ENCODE measurements at places on chromosomes 5 and 9. TPM values are rescaled to one million over a fixed set of nuclear protein-coding genes. Genes with fewer than 3 reads are reported as not detected.

DNA sequence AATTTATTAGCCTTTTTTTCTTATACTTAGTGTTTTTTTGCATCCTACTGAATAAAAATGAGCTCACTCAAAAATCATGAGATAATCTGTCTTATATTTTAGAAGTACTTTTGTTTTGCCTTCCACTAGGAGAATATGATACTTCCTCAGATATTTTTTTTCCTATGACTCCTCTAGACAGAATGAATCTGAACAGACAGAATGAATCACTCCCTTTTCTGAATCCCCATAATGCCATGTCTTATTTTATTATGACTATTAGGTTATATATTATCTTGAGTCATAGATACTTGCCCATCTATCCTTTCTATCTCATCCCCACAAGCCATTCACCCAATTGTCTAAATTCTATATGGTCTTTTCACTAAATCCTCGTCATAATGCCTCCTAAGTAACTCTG, 134.6 kb downstream of the BRINP1 start:
- no peak for DNase-seq
- H3K27me3 ChIP-seq = no peaks in the 10 kb centered on the region
- no peaks in the 10 kb centered on the region for H3K4me1 ChIP-seq

- no peaks in the 10 kb centered on the region for H3K36me3 ChIP-seq
- H3K4me3 ChIP-seq = no peak overlapping the region
- H3K27me3 ChIP-seq = no peaks in the 10 kb centered on the region
- DNase-seq = no peak
- H3K4me1 ChIP-seq = no peaks in the 10 kb centered on the region
Observed at GRCh38 chr5:117863586-117864296, 1124.6 kb downstream of the DTWD2 start.

DNA sequence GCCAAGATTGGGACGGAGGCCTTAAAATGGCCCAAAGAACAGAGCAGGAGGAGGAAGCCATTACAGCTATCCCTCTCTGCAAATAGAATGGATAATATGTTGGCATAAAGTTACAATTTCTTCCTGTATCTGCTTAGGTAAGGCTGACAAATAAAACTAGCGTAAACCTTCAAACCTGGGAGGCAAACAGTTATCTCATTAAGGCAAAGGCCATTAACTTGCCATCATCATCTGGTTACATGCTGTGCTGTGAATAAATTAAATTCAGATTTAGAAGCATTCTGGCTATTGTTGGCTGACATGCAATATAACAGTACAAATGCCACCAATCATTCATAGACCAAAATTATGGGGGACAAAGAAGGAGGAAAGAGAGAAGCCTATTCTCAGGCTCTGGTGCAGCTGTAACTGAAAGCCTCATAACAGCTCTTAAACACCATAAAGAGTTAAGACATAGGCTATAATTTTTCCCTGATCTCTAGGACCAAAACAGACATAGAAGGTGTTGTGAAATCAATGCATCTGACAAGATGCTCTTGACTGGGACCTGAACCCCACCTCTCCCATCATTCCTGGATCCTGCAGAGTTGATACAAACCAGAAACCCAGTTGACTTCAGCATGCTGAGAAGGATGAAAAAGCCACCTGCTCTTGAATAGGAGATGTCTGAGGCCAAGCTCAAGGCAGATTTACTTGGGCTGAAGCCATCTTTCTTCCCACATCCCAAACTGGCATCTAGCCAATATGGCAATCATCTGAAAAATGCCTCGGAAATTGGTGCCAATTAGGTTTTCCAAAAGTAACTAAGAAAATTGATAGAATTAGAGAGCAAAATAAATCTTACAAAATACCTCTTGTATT, 62.5 kb downstream of the PLCXD3 start:
- DNase-seq = no peak
- no peak overlapping the region for H3K27ac ChIP-seq
- no peaks in the 10 kb centered on the region for H3K36me3 ChIP-seq
- H3K27me3 ChIP-seq = no peaks in the 10 kb centered on the region
- H3K4me3 ChIP-seq = no peak overlapping the region
- H3K4me1 ChIP-seq = no peaks in the 10 kb centered on the region

GRCh38 chr5:26700759-26701384, 337.5 kb downstream of the CDH9 start:
- H3K36me3 ChIP-seq = no peaks in the 10 kb centered on the region
- H3K27me3 ChIP-seq = no peaks in the 10 kb centered on the region
- H3K4me3 ChIP-seq = no peak overlapping the region
- no peaks in the 10 kb centered on the region for H3K4me1 ChIP-seq

- no peaks in the 10 kb centered on the region for H3K27me3 ChIP-seq
- DNase-seq = no peak
- no peaks in the 10 kb centered on the region for H3K4me1 ChIP-seq
- no peaks in the 10 kb centered on the region for H3K36me3 ChIP-seq
- no peak overlapping the region for H3K27ac ChIP-seq
Observed at GRCh38 chr5:160260881-160261815, 31.8 kb downstream of the FABP6 start.

DNA sequence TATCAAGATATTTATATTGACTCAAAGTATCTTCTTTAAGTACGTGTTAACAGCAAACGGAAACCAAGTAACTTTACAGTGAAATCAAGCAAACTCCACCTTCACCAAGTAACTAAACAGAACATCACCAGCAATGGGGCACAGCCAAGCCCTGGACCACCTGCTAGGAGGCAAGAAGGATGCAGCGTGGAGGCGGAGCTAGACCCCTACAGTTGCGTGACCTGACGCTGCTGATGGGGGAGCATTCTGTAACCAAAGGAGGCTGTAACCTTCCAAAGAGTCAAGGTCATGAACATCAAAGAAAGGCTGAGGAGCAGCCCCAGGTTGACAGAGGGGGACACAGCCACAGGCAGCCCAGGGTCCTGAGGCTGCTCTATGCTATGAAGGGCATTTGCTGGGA, 6.1 kb downstream of the VAV2 start:
- H3K4me1 ChIP-seq = peaks cover 12% of the 10 kb centered on the region
- no peak overlapping the region for H3K4me3 ChIP-seq
- DNase-seq = no peak
- H3K36me3 ChIP-seq = peaks cover 6% of the 10 kb centered on the region
- H3K27me3 ChIP-seq = no peaks in the 10 kb centered on the region

DNA sequence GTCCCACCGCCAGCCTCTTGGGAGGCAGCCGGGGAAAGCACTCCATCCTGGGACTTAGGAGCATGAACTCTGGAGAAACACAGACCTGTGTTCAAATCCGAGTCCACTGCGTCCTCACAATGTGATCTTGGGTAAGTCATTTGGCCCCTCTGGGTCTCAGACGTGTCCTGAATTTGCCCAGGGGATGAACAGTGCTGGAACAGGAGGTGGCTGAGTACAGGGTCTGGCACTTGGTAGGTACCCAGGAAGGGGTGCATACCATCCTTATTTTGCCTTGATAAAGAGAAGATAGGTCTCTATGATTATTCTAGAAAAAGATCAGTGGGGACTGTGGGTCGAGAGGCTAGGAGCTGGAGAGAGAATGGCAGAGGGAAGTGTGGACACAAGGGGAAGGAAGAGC, 135.7 kb downstream of the FGF18 start:
- no peaks in the 10 kb centered on the region for H3K36me3 ChIP-seq
- no peaks in the 10 kb centered on the region for H3K27me3 ChIP-seq
- no peaks in the 10 kb centered on the region for H3K4me1 ChIP-seq
- H3K4me3 ChIP-seq = no peak overlapping the region
- DNase-seq = no peak

GRCh38 chr5:115627295-115627865, 1.5 kb upstream of the TMED7 start:
- no peak for DNase-seq
- H3K36me3 ChIP-seq = peaks cover 1% of the 10 kb centered on the region
- H3K4me3 ChIP-seq = no peak overlapping the region

DNA sequence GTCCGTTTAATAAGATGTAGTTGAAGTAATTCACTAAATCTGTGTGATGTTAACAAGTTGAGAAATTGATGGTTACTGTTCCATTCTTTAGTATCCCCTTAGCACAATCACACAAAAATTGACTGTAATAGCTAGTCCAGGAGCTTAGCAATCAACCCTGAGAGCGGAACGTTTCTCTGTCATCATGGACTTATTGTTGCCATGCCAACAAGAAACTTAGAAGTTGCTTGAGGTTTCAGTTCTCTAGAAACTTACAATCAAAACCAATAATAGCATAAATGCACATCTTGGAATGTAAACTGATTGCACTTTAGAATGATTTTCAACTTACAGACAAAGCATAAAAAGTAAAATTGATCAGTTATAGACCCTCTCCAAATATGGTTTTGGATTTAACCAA, 125.4 kb upstream of the ANKH start:
- H3K27me3 ChIP-seq = peaks cover 5% of the 10 kb centered on the region
- no peaks in the 10 kb centered on the region for H3K4me1 ChIP-seq
- no peak for DNase-seq
- H3K36me3 ChIP-seq = no peaks in the 10 kb centered on the region

DNA sequence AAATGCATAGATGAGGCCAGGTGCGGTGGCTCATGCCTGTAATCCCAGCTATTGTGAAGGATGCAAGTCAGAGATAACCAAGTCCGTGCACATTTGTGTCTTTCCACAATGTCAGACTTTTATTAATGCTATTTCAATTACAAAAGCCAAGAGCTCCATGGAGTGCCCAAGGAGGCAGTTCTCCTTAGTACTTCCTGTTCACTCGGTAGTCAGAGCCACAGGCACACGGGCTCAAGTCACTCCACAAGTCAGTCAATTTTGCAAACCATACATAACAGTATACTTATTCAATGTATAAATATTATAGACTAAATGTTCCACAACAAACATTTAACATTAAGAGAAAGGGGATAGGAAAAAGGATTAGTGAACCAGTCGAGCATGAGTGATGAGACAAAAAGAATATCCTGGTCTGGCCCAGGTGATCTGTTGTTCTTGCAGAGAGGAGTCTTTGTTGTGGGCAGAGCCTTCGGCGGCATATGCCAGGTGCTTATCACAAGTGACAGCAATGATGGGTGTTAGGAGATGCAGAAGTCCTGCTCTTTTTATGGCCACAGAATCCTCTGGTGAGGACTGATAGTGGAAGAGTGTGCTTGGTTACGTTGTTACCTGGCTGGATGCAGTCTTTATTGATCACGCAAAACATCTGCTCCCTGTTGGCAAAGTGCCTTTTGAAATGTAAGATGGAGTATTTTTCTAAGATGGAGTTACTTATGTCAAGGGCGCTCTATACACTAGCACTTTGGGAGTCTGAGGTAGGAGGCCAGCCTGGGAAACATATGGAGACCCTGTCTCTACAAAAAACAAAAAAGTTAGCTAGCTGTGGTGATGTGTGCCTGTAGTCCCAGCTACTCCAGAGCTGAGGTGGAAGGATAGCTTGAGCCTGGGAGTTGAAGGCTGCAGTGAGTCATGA, 167.0 kb upstream of the FBXL17 start:
- no peaks in the 10 kb centered on the region for H3K27me3 ChIP-seq
- H3K27ac ChIP-seq = no peak overlapping the region
- DNase-seq = no peak
- H3K36me3 ChIP-seq = no peaks in the 10 kb centered on the region
- no peak overlapping the region for H3K4me3 ChIP-seq
- H3K4me1 ChIP-seq = no peaks in the 10 kb centered on the region

DNA sequence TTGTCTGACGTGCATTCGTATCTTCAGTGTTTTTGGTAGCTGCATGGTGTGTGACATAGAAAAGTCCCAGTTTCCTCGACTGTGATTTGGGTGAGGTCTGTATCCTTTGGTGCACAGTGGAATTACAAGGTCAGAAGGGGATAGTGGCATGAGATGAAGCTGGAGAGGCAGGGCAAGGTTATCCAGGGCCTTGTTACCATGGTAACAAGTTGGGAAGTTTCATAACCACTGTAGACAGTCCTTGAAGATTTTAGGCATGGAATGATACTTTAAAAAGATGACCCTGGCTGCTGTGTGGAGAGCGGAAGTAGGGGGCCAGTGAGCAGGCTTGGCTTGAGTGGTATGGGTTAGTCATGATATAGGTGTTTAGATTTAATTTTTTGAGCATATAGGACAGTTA, 11.9 kb downstream of the EHMT1 start:
- H3K4me3 ChIP-seq = no peak overlapping the region
- H3K27me3 ChIP-seq = no peaks in the 10 kb centered on the region

DNA sequence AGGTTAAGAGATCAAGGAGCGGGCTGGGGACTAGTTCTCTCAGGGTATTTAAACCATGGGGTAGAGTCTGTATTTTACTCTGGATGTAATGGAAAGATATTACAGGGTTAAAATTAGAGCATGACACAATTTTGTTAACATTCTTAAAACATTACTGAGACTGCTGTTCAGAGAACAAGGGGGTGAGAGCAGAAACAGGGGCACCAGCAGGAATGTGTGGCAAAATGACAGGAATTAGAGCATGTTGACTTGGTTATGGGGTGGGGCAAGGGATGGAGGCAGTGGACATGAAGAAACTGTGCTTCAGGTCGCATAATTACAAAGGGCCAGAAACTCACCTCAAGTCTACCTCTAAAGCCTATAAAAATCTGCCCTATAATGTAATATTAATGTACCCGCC, 75.0 kb downstream of the TMEM232 start:
- H3K36me3 ChIP-seq = no peaks in the 10 kb centered on the region
- DNase-seq = no peak
- no peak overlapping the region for H3K4me3 ChIP-seq
- no peak overlapping the region for H3K27ac ChIP-seq
- H3K4me1 ChIP-seq = no peaks in the 10 kb centered on the region
- H3K27me3 ChIP-seq = no peaks in the 10 kb centered on the region

GRCh38 chr5:150624334-150625163, 15.9 kb upstream of the SYNPO start:
- H3K4me1 ChIP-seq = peaks cover 27% of the 10 kb centered on the region
- no peaks in the 10 kb centered on the region for H3K27me3 ChIP-seq
- no peak for DNase-seq
- no peaks in the 10 kb centered on the region for H3K36me3 ChIP-seq
- H3K27ac ChIP-seq = no peak overlapping the region

GRCh38 chr5:135007749-135008363, 26.2 kb downstream of the PITX1 start:
- H3K27me3 ChIP-seq = no peaks in the 10 kb centered on the region
- no peak for DNase-seq
- no peaks in the 10 kb centered on the region for H3K4me1 ChIP-seq
- H3K27ac ChIP-seq = no peak overlapping the region
- no peak overlapping the region for H3K4me3 ChIP-seq

DNA sequence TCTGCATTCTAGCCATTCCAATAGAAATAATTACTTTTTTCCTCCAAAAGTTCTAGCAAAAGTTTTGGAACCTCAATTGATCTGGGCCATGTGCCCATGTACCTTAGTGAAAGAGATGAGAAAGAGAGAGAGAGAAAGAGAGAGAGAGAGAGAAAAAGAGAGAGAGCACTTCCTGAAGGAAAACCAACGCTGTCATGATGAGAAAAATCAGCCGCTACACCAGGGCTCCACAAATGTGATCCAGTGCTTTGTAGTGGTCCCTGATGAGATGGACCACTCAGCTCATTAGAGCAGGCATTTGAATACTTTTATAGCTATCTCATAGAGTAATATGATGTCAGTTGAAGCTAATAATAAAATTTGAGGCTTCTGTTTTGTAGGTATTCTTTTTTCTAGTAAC, 7.7 kb upstream of the GAS1 start:
- H3K36me3 ChIP-seq = no peaks in the 10 kb centered on the region
- no peak for DNase-seq
- H3K27me3 ChIP-seq = no peaks in the 10 kb centered on the region
- H3K27ac ChIP-seq = no peak overlapping the region
- H3K4me3 ChIP-seq = no peak overlapping the region
- H3K4me1 ChIP-seq = no peaks in the 10 kb centered on the region

GRCh38 chr9:104386013-104386412, 118.0 kb upstream of the OR13F1 start:
- no peak for DNase-seq
- no peaks in the 10 kb centered on the region for H3K27me3 ChIP-seq
- no peak overlapping the region for H3K27ac ChIP-seq
- no peak overlapping the region for H3K4me3 ChIP-seq
- H3K36me3 ChIP-seq = no peaks in the 10 kb centered on the region
- H3K4me1 ChIP-seq = no peaks in the 10 kb centered on the region

Gene PCDHGA11
- 2.5 TPM for polyA plus RNA-seq

Gene KCNIP1
- not detected for polyA plus RNA-seq

Gene MOB3B
- polyA plus RNA-seq = 32.6 TPM

Gene SPATA31D3
- polyA plus RNA-seq = not detected

Gene OR1Q1
- not detected for polyA plus RNA-seq

Gene HMMR
- 16.2 TPM for polyA plus RNA-seq
